ENCODE measurements at places on chromosomes 2 and 18.

GRCh38 chr2:207734264-207734635 lies 22.8 kb downstream of the CCNYL1 start:
- no peak for DNase-seq

DNA sequence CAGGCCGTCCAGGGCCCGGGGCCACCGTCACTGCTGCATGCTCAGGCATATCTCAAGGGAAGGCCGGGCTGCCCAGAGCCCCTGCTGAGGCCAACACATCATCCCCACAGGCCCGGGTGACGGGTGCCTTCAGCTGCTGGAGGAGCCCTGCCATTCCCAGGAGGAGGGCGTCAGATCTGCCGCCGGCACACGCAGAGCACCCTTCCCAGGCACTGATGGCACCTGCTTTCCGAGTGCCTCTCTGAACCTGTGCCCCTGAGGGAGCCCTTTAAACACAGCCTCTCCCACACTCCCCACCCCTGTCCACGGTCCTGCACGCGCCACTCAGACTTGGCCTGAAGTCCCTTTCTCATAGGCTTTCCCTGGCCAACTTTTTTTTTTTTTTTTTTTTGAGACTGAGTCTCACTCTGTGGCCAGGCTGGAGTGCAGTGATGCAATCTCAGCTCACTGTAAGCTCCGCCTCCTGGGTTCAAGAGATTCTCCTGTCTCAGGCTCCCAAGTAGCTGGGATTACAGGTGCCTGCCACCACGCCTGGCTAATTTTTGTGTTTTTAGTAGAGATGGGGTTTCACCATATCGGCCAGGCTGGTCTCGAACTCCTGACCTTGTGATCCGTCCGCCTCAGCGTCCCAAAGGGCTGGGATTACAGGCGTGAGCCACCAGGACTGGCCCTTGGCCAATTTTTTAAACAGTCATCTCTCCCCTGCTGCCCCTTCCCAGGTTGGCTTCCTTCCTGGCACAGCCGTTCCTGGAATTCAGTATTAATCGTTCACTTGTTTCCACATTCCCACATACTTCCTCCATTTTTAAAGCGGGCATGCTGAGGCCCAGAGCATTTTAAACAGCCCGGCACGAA lies 211.7 kb downstream of the NDUFA10 start:
- DNase-seq: no peak

DNA sequence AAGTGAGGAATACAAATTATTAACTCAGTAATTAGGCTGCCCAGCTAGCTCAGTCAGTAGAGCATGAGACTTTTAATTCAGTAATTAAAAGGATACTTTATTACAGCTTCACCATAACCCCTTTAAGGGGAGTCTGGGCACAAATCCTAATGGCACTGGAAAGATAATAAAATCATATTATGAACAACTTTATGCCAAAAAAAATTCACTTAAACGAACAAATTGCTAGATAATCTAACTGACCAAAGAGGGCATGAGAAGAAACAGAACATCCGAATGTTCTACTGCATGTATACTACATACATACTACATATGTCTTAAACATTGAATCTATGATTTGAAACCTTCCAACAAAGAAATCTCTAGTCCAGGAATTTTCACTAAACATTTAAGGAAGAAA lies 159.5 kb downstream of the CYP26B1 start:
- no peak for DNase-seq

DNA sequence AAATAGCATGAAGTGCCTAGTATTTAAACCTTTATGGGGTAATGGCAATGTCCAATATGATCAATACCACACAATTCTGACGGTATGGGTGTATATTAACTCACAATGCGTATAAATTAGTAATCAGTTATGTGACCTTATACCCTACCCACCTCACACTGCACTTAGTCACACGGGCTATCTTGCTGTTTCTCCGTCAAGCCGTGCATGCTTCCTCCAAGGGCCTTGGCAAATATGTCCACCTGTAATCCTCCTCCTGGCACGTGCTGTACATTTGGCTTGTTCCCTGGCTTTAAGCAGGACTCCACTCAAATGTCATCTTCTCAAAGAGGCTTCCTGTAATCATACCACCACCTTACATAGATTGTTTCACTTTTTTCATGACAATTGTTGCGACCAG lies 12.2 kb downstream of the TNFRSF11A start:
- DNase-seq: no peak

DNA sequence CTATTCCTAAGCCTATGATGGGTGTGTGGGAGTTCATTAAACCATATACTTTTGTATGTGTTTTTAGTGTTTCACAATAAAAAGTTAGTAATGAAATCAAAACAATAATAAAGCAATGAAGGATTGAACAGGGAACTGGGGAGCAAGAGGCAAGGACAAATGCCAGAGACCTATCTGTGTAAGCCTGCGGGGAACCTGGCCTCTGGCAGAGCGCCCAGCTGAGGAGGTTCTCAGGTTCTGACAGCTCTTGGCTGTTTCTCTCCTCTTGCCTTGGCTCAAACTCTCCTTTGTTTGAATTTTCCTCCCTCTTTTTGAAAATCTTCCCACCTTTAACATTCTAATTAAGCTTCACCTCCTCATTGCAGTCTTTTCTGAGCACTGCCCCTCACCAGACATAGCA lies 200.0 kb upstream of the NCKAP5 start:
- no peak for DNase-seq

DNA sequence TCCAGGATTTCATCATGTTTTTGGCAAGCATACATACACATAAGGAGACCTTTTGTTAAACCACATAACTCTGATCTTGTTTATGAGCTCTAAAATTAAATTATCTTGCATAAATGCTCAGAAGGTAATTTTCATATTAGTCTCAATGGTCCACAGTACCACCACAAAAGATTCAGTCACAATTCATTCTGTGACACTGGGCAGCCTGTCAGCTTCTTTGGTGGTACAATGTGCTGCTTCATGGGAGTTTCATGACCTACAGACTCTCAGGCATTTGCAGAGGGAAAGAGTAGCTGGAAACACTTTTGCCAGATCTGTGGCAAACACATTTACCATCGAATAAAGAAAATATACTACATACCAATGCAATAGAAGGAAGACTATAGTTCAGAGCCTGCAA lies 51.3 kb upstream of the ZNF397 start:
- no peak for DNase-seq

GRCh38 chr2:72454189-72454588 lies 306.5 kb upstream of the CYP26B1 start:
- no peak for DNase-seq

DNA sequence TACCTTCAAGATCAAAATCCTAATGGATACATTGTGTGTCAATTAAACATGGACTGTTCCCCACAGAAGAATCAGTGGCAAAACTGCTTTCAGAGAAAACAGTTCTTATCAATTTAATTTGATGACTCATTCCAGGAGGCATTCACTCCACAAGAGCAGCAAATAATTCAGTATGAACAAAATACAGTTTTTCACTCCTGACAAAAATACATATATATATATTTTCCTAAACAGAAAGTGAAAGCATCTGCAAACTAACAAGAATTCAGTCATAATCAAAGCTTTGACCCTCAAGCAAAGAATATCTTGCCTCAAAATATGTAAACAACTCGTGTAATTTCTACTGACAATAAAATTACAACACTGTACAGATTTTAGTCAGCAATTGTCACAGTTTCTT lies 685.1 kb upstream of the SLC8A1 start:
- DNase-seq: no peak

- no peak for DNase-seq
These were observed 22.8 kb downstream of the KCNS3 start for GRCh38 chr2:17901246-17901645.

DNA sequence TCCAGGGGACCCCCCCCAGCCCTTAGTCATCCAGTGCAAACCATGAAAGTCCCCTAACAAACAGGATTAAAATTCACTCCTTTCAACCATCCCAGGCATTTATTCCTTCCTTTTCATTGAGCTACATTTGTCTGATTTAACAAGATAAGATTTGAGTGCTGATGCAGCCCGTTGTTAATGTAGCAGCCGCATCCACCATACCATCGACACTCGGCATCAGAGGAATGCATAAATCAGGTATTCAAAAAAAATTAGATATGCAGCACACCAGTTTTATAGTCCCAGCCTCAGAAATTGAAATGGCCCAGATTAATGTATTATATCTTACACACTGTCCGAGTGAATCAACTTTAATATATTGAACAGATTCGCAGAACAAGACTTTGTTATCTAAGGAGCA lies 676.5 kb upstream of the FANCL start:
- DNase-seq: no peak

- DNase-seq: no peak
These were observed 1460.3 kb downstream of the SUCLG1 start for GRCh38 chr2:82998781-82999180.

- DNase-seq: no peak
These were observed 61.6 kb downstream of the KCNG2 start for GRCh38 chr18:79859314-79859713.

- no peak for DNase-seq
These were observed 72.7 kb upstream of the LYPD6B start for GRCh38 chr2:148965623-148966437.

- DNase-seq: no peak
These were observed 56.5 kb downstream of the TPGS2 start for GRCh38 chr18:36772241-36772723.

GRCh38 chr2:58896638-58897037 lies 655.5 kb upstream of the FANCL start:
- no peak for DNase-seq

DNA sequence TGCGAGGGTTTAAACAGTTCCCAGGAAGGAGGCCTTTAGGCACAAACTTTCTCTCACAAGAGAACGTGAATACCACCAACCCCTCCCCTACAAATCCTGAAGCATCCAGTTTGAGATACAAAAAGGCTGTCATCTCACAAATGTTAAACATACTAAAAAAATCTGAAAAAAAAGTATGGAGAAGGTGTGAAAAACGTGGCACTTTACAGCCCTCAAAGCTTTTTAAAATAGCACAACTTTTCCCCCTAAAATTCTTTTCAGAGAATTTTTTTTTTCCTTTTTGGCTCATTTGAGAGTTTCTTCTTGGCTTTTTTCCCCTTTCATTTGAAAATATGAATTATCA lies 10.1 kb downstream of the ZEB2 start:
- DNase-seq: no peak
